Skin of body (tissue), 3 donors: ENCODE measurements at places on chromosomes 13 and 19. TPM values are rescaled to one million over a fixed set of nuclear protein-coding genes. Genes with fewer than 3 reads are reported as not detected.

GRCh38 chr19:9793071-9793591, 24.6 kb upstream of the ZNF846 start:
- DNase-seq = peak; percentile 34

- peak; percentile 44 for DNase-seq
Measured at GRCh38 chr13:83281654-83282053, 600.6 kb downstream of the SLITRK1 start.

- DNase-seq = no peak
Measured at GRCh38 chr13:79392882-79393563, 13.0 kb downstream of the RBM26 start.

DNA sequence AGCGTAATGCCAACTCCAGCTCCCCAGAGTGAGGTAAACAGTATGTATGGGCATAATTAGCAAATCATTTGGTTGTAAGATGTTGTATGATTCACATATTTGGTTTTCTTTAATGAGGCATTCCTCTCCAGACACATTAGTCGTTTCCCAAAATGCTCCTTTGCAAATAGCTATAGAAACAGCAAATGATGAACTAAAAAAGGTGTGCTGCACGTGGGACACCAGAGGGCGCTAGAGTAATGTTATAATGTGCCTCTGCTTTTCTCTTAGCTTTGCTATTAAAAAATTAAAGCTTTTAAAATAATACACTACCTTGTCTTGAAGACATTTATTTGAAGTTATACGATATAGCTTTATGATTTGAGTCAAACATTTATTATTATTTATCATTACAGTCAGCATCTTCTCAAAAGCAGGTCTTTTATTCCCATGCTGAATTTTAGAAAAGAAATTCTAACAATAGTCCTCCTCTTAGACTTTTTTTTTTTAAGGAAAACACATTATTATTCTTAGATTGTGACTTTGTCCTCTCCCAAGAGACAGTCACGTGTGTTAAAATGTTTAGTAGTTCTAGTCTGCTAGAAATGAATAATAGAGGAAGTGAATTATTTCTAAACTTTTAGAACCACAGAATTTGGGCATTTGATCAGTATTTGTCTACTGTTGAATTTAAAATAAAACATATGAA, 121.6 kb upstream of the FRY start:
- peak; percentile 33 for DNase-seq

Gene SMIM44
- not detected for total RNA-seq
